AG04449 (cell line): ENCODE measurements at places on chromosomes 6 and 20.
A peak's percentile ranks its signal among the peaks of the same experiment; 100 is the strongest.

GRCh38 chr20:43843096-43843964 lies 71.3 kb upstream of the TOX2 start:
- peak; percentile 65 for DNase-seq

DNA sequence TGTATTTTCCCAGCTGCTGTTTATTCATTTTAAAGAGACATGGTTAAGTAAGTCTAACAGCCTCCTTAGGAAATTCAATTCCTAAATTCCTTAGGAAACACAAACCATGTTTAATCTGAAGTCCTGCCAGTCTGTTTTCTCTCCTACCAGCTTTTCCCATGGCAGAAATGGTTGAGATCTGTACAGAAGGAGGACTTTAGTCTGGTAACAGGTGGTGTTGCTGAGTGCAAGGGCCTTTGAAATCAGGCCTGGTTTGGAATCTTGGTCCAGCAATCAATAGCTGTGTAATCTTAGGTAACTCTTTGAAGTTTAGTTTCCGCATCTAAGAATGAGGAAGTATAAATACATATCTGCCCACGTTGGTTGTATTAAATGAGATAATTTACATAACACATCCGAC lies 232.5 kb downstream of the LAMA2 start:
- DNase-seq = no peak

DNA sequence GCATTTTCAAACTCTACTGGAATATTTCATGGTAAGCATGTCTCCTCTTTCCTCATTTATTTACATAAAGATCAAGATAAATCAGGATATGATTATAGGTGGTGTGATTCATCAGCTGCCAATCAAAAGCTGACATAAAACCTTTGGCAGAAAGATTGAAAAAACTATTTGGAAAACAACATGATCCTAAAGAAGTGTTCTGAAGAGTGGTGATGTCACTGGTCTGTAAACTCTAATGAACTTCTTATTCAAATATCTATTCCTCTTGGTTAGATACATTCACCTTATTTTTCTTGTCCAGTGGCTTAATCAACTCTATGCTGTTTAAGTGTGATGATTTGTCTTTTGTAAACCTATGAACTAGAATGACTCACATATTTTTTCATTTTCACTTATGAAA lies 535.5 kb upstream of the CITED2 start:
- no peak for DNase-seq

DNA sequence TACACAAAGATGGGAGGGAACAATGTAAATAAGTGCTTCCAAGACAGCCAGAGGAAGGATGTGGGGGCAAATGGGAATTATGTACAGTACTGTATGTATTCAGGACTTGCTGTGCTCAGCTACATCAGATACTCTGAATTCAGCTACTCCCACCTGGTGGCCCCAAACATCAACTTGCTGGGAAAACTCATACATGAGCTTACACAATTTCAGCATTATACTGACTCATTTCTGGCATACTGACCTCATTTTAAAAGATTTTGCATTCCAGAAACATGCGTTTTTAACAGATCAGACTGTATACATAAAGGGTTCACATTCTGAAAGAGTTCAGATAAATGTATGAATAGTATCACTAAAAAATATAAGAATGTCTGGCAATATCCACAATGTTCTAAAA lies 59.7 kb downstream of the GPX5 start:
- no peak for DNase-seq

- no peak for DNase-seq
Observed at GRCh38 chr6:43088654-43089056, 12.5 kb downstream of the PTK7 start.

GRCh38 chr6:163369628-163370365 lies 44.7 kb upstream of the QKI start:
- DNase-seq = no peak
